ENCODE measurements at places on chromosomes 11 and 22.

GRCh38 chr22:48555606-48556005 lies 1272.1 kb downstream of the BRD1 start:
- no peak for DNase-seq

GRCh38 chr11:34825670-34826383 lies 90.4 kb downstream of the APIP start:
- no peak for DNase-seq

- no peak for DNase-seq
These were observed 624.8 kb upstream of the KIRREL3 start for GRCh38 chr11:127625402-127625801.

DNA sequence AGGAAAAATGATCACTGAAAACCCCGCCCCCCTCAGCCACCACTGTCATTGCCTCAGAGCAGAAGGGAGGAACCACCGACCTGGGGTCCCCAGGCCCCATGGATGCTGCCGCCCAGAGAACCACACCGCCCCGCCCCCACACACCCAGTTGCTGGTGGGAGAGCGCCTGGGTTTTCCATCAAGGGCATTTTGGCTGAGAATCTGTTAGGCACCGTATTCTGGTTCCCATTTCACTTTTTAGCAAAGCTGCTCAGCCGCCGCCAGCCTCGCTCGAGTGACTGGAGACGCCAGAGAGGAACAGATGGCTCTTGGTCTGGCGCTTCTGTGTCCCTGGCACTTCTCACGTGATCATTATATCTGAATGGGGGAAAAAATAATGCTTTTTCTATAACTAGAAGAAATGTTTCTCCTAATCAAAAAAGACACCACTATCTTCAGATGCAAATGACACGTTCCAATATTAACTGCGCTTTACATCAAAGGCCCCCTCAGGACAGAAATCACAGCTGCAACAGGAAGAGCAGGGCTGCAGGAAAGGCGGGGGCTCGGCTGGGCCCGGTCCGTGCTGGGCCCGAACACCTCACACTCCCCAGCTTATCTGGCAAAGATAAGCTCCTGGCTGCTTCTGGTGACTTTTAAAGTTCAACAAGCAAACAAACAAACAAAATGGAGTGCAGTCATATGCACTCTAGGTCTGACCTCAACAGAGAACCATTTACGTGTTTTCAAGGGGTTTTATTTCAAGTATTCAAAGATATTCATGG lies 149.8 kb downstream of the MPPED1 start:
- DNase-seq, result no peak

All from activated T-helper 2 cell treated with anti-CD3 and anti-CD28 coated beads, Interferon-gamma antibody, Interleukin-2, Interleukin-4, amounts not matched to agents 10 μg/mL and 5 μg/mL and 100 μg/mL, durations not matched to agents 14 hours and 24 hours and 36 hours (primary cell).